Right ventricle myocardium inferior (tissue), 1 donor: ENCODE measurements at places on chromosomes 5 and 9. TPM values are rescaled to one million over a fixed set of nuclear protein-coding genes. Genes with fewer than 3 reads are reported as not detected.

Gene GPBP1
- 58.9 TPM for total RNA-seq

Gene IFNK
- total RNA-seq: not detected

Gene SLC6A18
- not detected for total RNA-seq

Gene GGTA1
- 27.9 TPM for total RNA-seq

Gene RLN1
- 0.43 TPM for total RNA-seq

Gene GNA14
- total RNA-seq: 2.6 TPM

Gene EPB41L4A
- total RNA-seq: 21.5 TPM

Gene ANKRD34B
- total RNA-seq: not detected
